ENCODE measurements at places on chromosomes 6 and 20. TPM values are rescaled to one million over a fixed set of nuclear protein-coding genes. Genes with fewer than 3 reads are reported as not detected.

The RSPO3 gene
- not detected for total RNA-seq

The PBOV1 gene
- not detected for total RNA-seq

The CLVS2 gene
- total RNA-seq: not detected

The FAM217A gene
- total RNA-seq: not detected

The GRM1 gene
- not detected for total RNA-seq

The COL21A1 gene
- 0.11 TPM for total RNA-seq

The SLC24A3 gene
- 0.25 TPM for total RNA-seq

The SLC52A3 gene
- total RNA-seq: 2.1 TPM

The RFX6 gene
- not detected for total RNA-seq

The TLDC2 gene
- not detected for total RNA-seq

The ZC2HC1B gene
- not detected for total RNA-seq

The OTOR gene
- not detected for total RNA-seq

The WFDC10B gene
- not detected for total RNA-seq

The HECA gene
- 16.1 TPM for total RNA-seq

The KHDC1L gene
- 0.21 TPM for total RNA-seq

The ISM1 gene
- 2.6 TPM for total RNA-seq

The BHLHE23 gene
- not detected for total RNA-seq

The TRIM40 gene
- total RNA-seq: not detected

The ULBP1 gene
- total RNA-seq: 6.4 TPM

The SIRPB1 gene
- total RNA-seq: 1.1 TPM

The SMLR1 gene
- total RNA-seq: not detected

The CGA gene
- total RNA-seq: not detected

The DACT2 gene
- 0.48 TPM for total RNA-seq

The MYCT1 gene
- total RNA-seq: not detected

The RAB44 gene
- not detected for total RNA-seq
